Fibroblast of pulmonary artery (primary cell): ENCODE measurements at places on chromosomes 2 and 18.

- no peak for DNase-seq
Observed at GRCh38 chr18:3306391-3306790, 44.5 kb downstream of the MYL12B start.

DNA sequence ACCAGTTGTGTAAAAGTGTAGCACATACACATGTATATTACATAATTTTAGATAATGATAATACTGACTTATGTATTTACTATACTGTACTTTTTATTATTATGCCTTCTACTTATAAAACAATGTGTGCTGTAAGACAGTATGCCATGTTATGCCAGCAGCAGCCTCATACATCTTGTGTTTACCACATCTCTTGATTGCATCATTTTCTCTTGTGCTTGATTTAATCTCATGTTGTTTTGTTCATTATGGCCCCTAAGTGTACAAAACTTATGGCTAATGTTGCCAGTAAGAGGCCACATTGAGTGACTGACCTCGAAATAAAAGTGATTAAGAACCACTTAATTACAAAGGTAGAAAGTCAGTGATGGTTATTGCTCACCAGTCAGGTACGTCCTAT lies 128.0 kb upstream of the SP5 start:
- DNase-seq = no peak

DNA sequence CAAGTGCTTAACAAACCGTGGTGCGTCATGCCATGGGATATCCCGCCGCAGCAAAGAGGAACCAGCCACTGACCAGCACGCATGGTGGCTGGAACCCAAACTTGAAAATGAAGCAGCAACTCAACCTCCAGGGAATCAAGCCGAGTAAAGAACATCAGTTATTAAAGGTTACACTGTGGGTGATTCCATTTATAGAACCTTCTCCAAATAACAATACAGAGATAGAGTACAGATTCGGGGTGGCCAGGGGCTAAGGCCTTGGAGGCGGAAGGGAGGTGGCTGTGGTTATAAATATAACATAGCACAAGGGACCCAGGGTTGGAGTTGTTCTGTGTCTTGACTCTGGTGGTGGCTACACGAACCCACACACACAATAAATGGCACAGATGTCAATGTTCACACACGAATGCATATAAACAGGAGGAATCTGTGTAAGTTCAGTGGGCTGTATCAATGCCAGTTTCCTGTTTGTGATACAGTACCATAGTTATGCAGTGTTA lies 123.1 kb downstream of the EIPR1 start:
- no peak for DNase-seq

DNA sequence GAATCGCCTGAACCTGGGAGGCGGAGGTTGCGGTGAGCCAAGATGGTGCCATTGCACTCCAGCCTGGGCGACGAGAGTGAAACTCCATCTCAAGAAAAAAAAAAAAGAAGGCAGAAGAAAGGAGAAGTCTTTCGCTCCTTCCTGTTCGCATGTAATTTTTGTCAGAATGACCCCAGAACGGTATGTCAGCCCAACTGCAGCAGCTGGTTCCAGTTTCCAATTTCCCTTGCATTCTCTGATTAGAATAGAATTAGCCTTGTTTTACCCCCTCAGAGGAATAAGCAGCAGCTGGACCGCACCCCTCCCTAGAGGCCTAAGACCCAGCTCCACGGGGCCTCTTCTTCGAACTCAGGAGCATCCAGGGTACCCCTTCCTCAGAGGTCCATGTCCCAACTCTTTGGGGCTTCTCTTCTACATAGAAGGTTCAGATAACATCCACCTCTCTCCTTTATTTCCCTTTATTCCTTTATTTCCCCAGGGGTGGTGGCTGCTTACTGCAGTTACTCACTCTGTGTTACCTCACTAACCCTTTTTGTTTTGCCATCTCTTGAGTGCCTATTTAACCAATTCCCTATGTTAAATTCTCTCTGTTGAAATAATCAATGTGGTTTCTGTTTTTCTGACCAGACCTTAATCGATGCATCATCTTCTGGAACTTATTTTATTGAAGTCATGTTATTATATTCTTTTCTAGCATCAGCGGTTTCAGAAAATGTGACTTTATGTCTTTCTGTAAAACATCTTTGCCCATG lies 7.2 kb upstream of the PUM2 start:
- DNase-seq = no peak

DNA sequence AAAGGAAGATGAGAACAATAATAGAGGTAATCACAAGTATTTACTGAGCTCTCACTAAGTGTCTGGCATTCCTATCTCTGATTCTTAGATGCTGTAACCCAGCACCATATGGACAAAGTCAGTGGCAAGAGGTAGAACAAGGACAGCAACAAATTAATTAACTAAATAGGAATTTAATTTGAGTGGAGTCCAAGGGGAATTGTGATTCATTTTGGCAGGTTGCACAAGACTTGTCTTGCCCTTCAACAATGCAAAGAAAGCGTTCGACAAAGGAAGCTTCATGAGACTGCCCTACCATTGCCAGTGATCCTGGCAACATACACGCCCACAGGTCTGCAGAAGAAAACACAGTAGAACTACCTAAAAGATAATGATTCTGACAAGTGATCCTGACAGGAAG lies 221.6 kb downstream of the RBM43 start:
- peak; percentile 60 for DNase-seq

GRCh38 chr2:6493669-6494068 lies 372.0 kb downstream of the CMPK2 start:
- DNase-seq = no peak

DNA sequence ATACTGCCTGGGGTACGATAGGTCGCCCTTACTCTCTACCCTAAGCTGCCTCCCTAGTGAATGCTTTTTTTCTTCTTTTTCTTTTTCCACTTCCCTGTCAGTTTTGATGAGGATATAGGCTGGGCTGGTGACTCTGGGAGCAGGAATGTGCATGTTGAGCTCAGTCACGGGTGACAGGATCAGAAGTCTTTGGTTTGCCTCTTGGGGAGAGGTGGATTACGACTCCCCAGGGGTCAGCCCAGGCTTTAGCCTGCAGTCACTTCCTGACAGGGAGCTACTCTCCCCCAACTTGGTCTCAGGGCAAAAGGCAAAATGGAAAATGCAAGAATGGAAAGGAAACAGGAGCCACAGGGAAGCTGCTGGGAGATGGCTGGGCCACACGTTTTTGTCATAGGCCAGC lies 57.3 kb downstream of the THNSL2 start:
- no peak for DNase-seq

- DNase-seq = no peak
Observed at GRCh38 chr2:48200620-48201293, 294.5 kb upstream of the FBXO11 start.

GRCh38 chr18:39945076-39945475 lies 2010.0 kb upstream of the PIK3C3 start:
- no peak for DNase-seq

DNA sequence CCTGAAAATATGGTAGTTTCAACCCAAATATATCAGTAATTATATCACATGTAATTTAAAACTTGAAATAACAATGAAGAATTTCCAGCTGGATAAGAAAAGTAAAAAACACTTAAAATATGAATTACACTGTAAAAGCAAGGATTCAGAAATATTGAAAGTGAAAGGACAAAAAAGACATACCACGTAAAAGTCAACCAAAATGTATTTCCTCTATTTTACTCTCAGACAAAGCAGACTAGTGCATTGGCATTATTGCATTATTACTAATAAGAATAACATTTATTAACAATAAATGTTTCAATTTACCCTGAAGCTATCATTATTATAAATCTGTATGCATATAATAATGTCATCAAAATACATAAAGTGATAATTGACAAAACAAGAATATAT lies 445.1 kb upstream of the TRIB2 start:
- DNase-seq = no peak

DNA sequence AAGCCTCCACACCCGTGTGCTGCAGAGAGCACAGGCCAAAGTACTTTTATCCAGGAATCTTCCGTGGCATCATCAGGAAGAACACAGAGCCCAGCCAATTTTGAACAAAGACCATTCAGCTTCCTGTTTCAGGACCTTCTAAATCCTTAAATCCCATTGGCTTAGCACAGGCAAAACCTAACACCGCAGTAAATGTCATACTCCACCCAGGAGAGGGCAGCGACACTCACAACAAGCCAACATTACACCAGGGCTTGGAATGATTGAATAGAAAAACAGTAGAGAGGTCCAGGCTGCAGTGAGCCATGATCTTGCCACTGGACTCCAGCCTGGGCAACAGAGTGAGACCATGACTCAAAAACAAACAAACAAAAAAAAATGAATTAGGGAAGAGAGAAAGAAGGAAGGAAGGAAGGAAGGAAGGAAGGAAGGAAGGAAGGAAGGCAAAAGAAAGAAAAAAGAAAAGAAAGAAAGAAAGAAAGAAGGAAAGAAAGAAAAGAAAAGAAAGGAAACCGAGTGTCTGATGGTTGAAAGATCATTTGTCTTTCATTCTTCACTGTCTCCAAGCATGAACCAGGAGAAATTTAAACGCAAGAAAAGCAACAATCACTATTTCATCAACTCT lies 144.6 kb upstream of the SATB2 start:
- no peak for DNase-seq

DNA sequence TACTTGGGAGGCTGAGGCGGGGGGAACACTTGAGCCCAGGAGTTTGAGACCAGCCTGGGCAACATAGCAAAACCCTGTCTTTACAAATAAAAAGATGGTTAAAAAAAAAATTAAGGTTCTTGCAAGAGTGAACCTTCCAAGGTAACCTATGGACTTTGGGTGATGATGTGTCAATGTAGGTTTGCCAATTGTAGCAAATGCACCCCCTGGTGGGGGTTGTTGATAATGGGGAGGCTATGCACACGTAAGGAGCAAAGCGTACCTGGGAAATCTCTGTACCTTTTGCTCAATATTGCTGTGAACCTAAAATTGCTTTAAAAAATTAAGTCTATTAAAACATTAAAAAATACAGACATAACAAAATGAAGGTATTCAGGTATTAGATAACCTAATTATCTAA lies 70.4 kb downstream of the CWC22 start:
- DNase-seq = peak; percentile 18

DNA sequence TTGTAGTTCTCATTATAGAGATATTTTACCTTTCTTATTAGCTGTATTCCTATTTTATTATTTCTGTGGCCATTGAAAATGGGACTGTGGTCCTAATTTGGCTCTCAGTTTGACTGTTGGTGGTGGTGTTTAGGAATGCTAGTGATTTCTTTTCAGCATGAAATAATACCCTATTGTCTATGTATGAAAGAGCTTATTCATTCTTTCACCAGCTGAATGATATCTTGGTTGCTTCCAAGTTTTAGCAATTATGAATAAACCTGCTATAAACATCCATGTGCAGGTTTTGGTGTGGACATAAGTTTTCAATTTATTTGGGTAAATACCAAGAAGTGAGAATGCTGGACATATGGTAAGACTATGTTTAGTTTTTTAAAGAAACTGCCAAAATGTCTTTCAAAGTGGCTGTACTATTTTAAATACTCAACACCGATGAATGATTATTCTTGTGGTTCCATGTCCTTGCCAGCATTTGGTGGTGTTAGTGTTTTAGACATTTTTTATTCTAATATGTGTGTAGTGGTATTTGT lies 501.6 kb upstream of the GYPC start:
- DNase-seq = no peak

GRCh38 chr2:2569306-2569705 lies 238.2 kb upstream of the MYT1L start:
- DNase-seq = no peak

- DNase-seq = no peak
Observed at GRCh38 chr18:35729991-35730668, 148.6 kb downstream of the GALNT1 start.

GRCh38 chr2:176099728-176100546 lies at the start of gene HOXD12:
HOXD12 (plus strand) TSS chr2:176099795; CDS start chr2:176099802, 7 bp downstream.
- no peak for DNase-seq

GRCh38 chr2:86275384-86275799 lies 62.0 kb downstream of the REEP1 start:
- no peak for DNase-seq

DNA sequence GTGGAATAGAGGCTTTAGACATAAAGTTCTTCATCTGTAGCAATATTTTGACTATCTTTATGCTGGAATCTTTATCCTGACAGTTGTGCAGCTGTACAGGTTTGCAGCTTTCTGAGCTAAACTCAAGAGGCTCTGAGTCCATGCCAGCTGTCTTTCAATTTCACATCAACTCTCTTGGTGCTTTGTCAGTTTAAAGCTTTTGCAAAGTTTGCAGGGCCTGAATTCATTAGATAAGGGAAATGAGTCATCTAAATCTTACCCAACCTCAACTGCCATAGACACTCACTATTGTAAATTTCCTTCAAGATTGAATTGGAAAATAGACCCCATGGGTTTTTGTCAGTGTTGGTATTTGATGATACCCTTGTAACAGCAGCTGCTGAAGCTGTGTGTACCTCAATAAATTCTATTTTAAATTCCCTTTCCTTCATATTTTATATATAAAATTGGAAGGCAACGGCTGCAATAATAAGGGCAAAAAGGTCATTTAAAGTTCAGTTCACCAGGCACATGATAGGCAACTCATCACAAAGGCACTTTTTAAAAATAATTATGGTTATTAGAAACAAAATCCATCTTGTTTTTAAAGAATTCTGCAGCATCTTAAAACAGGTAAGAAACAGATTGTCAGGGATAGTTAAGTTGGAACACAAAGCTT lies 169.9 kb upstream of the SLC39A10 start:
- peak; percentile 76 for DNase-seq

DNA sequence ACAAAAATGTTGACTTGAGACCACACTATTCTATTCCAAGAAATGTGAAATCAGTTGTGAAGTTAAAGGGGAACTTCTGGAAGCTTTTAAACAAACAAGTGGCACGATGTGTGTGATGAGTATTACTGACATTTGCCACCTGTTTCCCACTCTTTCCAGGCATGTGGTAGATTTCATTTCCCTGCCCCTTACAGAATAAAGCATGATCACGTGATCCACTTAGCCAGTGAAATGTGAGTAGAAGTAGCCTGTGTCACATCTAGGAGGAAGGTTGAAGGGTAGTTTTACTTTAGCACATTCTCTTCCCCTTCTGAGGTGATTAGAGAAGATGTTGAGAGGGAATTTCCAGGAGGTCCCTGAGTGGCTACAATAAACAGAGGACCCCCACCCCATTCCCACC lies 3.8 kb downstream of the COL4A4 start:
- DNase-seq = no peak

DNA sequence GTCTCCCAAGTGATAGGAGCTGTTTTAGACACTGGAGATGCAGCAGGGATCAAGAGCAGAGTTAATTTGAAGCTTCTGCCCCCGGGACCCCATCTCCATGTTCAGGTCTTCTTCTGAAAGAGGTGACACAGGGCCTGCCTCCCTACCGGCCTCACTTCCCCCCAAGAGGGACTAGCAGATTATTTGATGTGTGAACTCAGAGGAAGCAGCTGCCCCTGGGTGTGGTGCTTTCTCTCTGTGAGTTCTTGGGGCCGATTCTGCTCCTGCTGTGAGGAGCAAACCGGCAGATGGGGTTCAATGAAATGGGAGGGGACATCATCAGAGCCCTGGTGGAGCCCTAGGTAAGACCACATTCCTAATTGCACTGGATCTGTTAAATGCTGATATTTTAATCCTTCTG lies 193.4 kb downstream of the FBXO15 start:
- no peak for DNase-seq

DNA sequence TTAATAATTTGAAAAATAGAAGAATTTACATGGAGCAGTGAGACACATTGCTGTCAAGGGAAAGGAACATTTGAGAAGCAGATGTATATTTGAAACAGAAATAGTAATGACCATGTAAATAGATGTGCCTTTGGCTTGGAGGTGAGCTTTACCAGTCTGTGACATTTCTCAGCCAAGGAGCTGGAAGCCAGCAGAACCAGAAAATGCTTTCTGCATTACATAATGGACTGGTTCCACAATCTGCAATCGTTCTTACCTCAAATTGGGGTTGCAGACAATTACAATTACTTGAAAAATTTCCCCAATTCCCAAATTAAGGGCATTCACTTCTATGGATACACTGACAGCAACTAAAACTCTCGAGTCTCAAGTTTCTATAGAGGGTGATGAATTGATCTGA lies 59.7 kb downstream of the HNMT start:
- no peak for DNase-seq
